CD4-positive, alpha-beta T cell treated with Interleukin-6 at 100 ng/mL for 8 hours (primary cell): ENCODE measurements at places on chromosomes 16 and 17.

GRCh38 chr17:82435103-82435502 is 15.4 kb downstream of the CYBC1 start:
- no peak for DNase-seq

DNA sequence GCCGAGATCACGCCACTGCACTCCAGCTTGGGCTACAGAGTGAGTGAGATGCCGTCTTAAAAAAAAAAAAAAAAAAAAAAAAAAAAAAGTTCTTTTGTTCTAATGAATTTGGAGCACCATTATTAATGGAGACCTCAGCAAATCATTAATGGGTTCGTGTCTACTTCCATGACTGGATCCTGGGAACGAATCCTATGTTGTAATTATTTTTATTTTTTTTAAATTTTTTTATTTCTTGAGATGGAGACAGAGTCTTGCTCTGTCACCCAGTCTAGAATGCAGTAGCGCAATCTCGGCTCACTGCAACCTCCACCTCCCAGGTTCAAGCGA is 30.7 kb downstream of the SPOP start:
- no peak for DNase-seq

DNA sequence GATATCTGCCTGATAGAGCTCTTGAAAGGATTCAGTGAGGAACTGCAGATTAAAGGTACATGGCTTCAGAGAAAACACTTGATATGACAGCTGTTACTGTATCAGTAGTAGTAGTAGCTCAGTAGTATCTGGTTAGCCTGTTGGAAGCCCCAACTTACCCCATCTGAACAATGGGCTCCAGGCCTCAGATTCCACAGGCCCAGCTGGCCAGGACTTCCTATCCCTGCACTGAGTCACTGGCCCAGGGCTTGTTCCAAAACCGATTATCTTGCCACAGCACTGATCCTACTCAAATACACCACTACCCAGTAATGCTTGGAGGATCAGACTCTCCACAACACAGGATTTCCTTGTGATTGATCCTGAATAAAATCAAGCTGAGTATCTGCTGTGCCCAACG is 32.6 kb downstream of the DCUN1D3 start:
- DNase-seq: no peak

- no peak for DNase-seq
Measured at GRCh38 chr17:8924595-8924994, 40.9 kb downstream of the PIK3R5 start.

GRCh38 chr17:30379303-30379902 is 676 bp downstream of the CPD start:
- DNase-seq: no peak

- DNase-seq: no peak
Measured at GRCh38 chr17:76051561-76051960, 20.8 kb downstream of the SRP68 start.

DNA sequence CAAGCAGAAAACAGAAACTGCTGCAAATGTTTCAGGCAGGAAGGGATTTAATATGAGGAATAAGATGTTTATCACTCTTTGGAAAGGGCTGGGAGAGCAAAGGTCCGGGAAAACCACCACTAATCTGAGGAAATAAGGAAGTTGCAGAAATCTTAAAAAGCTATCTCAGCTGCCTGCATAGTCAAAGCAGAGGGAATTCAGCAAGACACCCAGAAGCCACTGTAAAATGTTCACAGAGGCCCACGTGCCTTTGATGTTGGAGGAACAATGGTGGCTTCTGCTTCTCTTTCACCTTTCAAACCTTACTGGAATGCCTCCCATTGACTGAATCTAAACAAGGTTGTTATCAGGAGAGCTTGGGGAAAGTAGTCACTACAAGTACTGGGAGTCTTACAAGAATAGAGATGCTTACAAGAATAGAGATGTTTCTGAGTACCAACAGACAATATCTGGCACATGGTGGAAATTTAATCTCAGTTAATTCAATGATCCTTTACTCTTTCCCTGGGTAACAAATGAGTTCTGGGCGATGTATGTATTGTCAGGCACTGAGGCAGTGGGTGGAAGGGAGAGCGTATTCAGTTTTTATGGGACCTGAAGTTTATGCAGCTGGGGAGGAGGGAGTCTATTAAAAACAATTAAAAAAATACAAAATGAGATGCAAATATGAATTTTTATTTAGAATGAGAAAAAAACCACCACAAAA is 56.1 kb upstream of the MED13 start:
- no peak for DNase-seq

GRCh38 chr16:30766206-30766932 is 4.2 kb downstream of the RNF40 start:
- no peak for DNase-seq

- no peak for DNase-seq
Measured at GRCh38 chr17:66146394-66146793, 45.5 kb downstream of the CEP112 start.

GRCh38 chr16:20910781-20911321 is 10.3 kb downstream of the LYRM1 start:
- no peak for DNase-seq

DNA sequence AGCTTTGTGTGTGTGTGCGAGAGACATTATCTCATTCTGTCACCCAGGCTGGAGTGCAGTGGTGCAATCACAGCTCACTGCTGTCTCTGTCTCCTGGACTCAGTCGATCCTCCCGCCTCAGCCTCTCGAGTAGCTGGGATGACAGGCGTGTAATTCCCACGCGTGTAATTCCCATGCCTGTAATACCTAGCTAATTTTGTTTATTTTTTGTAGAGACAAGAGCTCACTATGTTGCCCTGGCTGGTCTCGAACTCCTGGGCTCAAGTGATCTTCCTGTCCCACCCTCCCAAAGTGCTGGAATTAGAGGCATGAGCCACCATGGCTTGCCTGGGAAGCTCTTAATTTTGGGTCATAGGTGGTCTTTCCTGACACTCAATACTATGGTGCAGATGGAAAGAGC is 205.3 kb upstream of the TNRC6C start:
- DNase-seq: no peak

DNA sequence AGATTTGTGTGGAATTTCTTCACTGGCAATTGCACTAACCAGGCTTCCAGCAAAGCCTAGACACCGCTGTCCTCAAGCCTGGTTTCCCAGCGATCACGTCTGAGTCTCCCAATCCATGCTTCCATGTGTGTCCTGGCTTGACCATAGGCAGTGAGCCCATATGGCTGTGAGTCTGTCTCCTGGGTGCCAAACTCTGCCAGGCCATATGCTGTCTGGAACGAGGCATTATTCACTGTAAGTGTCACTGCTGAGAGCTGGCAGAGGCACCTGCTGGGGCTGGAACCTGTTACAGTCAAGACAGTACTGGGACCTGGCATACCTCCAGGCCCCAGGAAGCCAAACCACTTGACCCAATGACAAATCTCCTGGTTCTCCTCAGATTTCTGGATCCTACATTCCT is 60.4 kb downstream of the HS3ST2 start:
- DNase-seq: no peak

GRCh38 chr16:49629851-49630250 is 226.1 kb downstream of the ZNF423 start:
- no peak for DNase-seq

DNA sequence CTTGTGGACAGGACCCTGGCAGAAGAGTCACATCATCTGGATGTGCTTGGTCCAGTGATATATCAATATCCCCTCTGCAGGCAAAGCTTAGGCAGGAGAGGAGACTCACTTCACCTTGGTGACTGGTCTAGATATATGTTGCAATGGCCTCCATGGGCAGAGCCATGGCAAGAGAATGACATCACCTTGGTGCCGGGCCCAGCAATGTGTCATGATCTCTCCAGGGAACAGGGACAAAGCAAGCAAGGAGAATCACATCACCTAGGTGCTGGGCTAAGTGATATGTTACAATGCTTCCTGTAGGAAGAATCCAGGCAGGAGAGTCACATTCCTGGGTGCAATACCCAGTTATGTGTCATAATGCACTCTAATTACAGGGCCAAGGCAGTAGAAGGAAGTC is 2106.2 kb downstream of the TP53TG3F start:
- no peak for DNase-seq

- no peak for DNase-seq
Measured at GRCh38 chr17:61689610-61690180, 98.7 kb upstream of the NACA2 start.

DNA sequence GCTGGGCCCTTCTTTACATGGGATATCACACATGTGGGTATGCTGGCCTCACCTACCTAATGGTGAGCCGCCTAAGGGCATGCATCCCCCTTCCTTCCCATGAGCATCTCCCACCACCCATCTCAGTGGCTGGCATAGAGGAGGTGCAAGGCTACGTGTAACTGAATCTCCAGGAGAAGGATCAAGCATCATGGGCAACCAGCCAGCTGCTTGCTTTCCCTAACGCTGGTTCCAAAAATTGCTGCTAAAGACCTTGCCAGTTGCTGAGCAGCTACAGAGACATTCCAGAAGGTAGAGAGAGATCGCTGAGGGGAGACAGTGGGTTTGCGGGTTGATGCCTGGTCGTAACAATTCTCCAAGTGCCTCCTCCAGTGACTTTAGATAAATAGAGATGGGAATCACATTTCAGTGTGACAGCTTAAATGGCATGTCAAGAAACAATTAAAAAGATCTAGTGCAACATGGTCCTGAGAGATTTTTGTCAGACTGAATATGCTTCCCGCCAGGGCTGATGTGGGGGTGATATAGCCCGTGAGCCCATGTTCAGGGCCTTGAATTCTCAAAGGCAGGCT is 378.4 kb upstream of the CDH5 start:
- DNase-seq: no peak

- no peak for DNase-seq
Measured at GRCh38 chr17:57370619-57371018, 114.3 kb downstream of the MSI2 start.

- no peak for DNase-seq
Measured at GRCh38 chr16:17062676-17063075, 408.1 kb downstream of the XYLT1 start.

DNA sequence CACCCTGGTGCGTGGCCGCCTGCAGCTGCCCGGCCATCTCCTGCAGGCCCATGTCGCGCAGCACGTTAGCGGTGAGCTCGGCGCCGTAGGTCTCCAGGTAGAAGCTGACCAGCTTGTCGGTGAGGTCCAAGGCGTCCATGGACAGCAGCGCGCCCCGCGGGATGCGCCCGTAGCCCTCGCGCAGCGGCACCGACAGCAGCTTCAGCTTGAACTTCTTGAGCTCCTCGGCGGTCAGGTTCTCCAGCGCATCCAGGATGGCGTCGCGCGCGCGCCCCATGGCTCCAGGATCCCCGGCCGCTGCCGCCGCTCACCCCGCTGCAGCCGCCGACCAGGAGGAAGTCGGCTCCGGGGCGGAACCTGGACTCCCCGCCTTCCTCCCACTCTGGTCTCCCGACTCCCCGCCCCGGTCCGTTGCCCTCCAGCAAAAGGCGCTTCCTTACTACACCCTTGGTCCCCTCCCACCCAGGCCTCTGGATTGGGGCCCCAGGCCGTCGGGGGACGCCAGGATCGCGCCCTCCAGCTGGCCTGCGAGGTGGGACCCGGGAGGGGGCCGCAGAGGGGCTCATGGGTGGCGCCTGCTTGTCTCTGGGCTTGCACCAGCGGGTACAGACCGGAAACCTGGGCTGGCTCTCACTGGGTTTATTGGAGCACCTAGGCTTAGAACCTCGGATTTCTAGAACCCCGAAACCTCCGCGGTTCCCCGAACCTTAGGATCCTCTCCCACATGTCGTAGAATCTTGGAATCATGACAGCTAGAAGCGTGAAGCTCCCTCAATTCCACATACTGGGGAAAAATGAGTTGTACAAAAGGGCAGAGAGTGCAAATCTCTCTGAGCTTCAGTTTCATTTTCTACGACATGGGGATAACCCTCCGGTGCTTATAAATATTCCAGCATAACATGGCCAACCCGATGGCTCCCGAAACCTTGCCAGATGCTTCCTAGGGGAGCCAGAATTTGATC is at the start of gene PYCARD:
Gene PYCARD, minus strand, starts transcription at position 347 of the 962 bp plus-strand sequence. Its CDS starts 70 bp downstream, at position 277.
- no peak for DNase-seq
